ENCODE measurements at places on chromosomes 4 and X. TPM values are rescaled to one million over a fixed set of nuclear protein-coding genes. Genes with fewer than 3 reads are reported as not detected.

The CENPI gene
- total RNA-seq = 24.6 TPM

DNA sequence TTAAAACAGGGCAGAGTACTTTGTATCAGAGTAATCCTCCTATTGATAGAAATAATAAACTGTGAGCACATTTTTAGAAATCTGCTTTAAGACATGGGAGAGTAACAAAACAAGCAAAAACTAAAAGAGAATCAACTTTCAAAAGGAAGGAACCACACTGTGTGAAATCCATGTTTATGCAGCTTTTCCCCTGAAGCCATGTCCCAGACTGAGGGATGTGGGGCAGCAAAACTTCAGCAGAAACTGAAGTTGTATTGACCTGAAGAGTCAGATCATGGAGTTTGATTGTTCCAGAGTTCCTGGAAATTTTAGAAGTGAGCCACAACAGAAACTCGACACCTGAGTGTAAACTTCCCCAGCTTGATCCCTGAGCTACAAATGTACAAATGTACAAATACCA, 53.2 kb downstream of the COMMD8 start:
- DNase-seq = no peak

The NXF2B gene
- not detected for total RNA-seq

The THOC2 gene
- total RNA-seq = 92.0 TPM

- no peak for DNase-seq
Measured at GRCh38 chr4:56649445-56650261, 31.4 kb downstream of the HOPX start.

The RNF175 gene
- not detected for total RNA-seq

- DNase-seq = no peak
Measured at GRCh38 chr4:148415500-148415899, 26.7 kb downstream of the NR3C2 start.

DNA sequence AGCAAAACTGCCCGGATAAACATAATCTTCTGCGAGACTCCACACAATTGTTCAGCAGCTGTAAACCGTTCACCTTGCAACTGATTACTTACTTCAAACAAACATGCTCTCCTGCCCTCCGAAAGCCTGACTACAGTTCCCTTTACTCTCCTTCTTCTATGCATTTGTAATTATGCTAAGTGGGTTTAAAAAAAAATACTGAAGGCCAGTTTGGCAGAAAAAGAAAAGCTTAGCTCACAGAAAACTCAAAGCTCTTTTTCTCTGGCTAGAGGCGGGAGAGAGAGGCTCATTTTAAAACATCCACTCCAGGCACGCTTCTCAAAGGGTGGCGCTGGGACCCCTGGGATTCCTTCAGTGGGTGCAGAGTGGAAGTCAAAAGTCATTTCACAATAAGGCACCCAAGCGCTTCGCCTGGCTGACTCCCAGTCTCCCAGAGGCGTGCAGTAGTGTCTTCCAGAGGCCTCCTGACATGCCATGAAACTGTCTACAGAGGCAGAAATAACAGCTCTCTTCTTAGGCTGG, 1.9 kb downstream of the DHRSX start:
- DNase-seq = no peak

The DOK7 gene
- total RNA-seq = not detected

DNA sequence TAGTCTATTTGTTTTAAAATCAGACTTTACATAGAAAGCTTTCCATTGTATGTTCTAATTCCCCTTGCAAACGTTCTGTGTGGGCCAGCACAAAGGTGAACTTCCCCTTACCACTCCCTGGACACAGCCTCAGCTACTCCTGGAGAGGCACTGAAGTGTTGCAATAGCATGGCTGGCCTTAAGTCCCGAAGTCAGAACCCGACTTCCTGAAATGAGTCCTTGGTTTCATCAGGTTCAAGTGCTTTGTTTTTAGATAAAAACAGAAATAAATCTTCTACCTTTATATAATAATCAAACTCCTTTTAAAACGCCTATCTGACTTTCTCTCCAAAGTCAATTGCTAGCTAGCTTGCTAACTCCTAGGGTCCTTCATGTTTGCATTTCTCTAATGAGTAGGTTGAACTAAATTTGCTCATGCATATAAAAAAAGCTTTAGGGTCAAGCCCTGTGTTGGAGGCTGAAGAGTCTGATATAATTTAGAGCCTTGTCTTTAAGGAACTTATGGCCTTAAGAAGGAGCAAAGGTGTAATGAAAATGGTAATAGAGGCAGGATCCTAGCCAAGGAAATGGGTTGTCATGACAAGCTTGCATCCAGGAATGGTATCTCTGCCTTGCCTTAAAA, 9.0 kb downstream of the BMP3 start:
- no peak for DNase-seq

DNA sequence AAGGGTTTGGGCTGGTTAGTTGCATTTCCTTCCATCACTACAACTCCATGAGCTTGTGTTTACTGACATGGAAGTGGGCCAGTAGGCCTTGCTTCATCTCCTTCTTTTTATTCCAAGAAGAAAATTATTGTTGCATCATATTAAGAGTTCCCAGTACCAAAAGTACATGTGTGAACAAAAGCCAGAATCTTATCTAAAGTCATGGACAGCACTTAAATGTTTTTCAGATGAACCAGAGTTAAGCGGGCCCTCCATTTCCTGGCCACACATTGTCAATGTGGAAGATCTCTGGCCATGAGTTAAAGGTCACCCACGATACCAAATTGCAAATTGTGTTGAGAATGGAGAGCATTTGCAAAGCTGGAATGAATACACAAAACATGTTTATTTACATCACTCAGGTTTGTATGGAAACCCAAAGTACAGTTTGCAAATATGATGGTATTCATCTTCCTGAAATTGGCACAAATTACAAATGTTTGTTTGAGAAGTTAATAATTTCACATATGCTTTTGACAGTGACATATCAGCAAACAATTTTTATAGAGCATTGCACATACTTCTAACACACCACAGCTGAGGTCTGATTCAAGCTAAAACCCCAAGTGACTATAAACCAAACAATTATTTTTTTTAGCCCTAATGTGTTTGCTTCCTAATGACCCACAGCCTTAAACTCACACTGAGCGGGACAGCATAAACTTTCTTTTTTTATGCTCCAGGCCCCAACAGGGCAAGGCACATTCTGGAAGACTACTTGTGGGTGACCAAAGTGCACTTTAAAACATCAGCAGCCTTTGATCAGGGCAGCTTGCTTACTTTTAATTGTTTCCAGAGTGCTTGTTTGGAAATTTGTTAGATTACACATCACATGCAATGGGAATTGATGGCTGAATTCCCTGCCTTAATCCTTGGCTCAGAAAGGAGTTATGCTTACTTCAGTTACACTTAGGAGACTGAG, 502.9 kb upstream of the SLIT2 start:
- DNase-seq = no peak

The GLRA3 gene
- total RNA-seq = not detected

GRCh38 chr4:158129694-158130093, 43.1 kb downstream of the GASK1B start:
- DNase-seq = no peak

The NEUROG2 gene
- not detected for total RNA-seq

DNA sequence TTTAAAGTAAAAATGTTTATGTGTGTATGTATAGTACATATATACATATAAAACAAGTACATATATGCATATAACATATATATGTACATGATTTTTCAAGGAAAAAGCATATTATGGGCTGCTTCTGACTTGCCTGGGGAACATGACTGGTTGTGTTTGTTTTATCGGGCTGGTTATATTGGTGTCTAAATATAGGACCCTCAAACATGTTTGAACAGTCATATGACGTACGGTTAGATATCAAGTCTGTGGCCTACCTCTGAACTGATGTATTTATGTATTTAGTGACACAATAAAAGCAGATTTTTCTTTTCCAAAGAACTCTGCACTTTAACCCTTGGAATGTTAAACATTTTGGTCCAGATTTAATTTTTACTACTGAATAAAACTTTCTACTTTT, 37.9 kb upstream of the ARSD start:
- DNase-seq = no peak

- no peak for DNase-seq
Measured at GRCh38 chr4:130257271-130257670, 1161.3 kb downstream of the C4orf33 start.

GRCh38 chrX:103864149-103864548, 32.1 kb upstream of the RAB9B start:
- no peak for DNase-seq

GRCh38 chr4:22754116-22754515, 61.4 kb downstream of the GBA3 start:
- DNase-seq = no peak

Measured in activated naive CD8-positive, alpha-beta T cell treated with anti-CD3 and anti-CD28 coated beads, Interleukin-2, amount 10 ng/mL, durations not matched to agents 7 days and 5 days (primary cell).